ENCODE measurements at places on chromosomes 2 and 18.

GRCh38 chr2:207399301-207399700, 130.5 kb upstream of the CREB1 start:
- no peak for DNase-seq

GRCh38 chr2:168961450-168962229, 60.5 kb downstream of the G6PC2 start:
- DNase-seq = peak; percentile 74

DNA sequence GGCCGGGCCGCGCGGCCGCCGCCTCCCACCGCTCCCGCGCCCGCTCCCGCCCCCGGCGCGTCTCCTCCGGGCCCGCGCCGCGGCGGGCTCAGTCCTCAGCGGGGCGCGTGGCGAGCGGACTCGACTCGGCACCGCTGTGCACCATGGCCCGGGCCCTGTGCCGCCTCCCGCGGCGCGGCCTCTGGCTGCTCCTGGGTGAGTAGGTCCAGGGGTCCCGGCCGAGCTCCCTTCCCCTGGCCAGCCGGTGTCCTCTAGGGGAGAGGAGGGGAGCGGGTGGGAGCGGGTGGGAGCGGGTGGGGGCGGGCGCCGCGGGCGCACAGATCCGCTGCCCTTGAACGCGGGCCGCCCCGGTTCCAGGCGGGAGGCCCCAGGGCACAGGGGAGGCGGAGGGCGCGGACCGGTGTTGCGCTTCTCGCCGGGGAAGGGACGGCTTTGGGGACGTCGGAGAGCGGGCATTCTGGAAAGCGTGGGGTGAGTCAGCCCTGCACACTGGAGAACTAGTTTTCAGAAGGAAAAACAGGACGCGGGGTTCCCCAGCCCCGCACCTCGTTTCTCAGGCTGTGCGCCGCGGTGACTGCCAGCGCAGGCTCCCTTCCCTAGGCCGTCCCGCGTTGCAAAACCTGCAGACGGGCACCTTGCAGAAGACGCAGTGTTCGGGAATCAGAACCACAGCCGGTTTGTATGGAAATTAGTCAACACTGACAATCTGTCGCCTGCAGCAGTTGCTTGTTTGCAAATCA, at the start of gene RAMP1:
Gene RAMP1, plus strand, starts transcription at position 91 of the 740 bp plus-strand sequence. Its CDS starts 53 bp downstream, at position 144.
- peak; percentile 48 for DNase-seq

DNA sequence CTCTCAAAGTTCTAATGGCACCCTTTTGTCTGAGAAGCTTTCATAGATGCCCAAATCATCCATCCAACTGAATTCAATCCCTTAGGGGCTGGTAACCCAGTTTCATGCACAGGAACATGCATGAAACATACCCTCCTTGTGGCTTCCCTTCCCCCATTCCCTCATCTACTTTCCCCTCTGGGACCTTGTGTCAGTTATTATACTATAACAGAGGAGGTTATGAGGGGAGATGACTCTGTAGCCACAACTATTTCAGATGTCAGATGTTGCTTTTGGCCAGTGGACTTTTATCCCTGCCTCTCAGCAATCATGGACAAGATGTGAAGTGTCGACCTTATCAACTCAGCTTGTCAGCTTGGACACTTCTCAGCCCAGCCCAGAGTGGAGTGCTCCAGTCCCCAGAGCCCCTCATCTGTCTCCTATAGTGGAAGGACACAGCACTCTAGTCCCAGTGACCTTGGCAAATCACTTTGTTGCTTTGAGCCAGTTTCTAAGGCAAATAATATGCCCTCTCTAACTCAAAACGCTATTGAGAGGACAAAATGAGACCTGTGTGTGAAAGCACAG, 8.4 kb downstream of the DHRS9 start:
- no peak for DNase-seq

DNA sequence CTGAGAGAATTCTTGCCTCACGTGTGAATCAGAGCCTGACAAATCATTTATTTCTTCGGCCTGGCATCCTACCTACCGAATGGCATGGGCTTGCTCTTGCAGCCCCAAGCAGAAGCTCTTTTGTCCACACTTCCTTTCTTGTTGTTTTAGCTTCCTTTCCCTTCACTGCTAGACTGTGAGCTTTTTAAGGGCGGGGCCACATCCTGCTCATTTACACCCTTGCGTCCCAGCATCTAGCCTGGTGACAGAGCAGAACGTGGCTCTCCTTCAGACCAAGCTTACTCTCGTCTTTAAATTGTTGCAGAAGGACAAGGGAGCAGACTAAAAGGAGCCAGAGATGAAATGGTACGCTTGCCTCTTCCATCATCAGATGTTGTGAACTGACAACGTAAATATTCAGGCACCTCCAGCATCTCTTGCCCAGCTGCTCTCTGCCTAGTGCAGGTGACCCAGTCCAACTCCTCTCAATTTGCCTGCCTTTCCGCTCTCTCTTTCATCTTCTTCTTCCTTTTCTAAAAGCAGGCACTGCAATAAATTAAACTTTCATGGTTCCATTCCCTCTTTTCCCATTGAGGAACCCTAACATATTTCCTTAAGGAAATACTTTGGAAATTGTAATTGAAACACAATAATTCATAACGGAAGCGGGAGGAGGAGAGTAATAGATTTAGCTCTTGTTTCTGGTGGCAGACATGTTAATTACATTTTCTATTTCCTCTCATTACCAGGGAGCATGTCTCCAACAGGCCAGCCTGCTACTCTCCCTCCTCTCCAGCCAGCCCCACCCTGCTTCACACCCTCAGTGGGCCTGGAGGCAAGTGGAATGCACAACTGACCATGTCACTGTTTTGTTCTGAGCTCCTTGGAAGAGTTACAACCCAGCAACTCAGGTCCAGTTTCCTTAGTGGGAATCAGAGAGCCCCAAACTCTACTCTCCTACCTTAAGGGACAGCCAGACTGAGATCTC, 228.1 kb upstream of the TRIB2 start:
- DNase-seq = peak; percentile 41

DNA sequence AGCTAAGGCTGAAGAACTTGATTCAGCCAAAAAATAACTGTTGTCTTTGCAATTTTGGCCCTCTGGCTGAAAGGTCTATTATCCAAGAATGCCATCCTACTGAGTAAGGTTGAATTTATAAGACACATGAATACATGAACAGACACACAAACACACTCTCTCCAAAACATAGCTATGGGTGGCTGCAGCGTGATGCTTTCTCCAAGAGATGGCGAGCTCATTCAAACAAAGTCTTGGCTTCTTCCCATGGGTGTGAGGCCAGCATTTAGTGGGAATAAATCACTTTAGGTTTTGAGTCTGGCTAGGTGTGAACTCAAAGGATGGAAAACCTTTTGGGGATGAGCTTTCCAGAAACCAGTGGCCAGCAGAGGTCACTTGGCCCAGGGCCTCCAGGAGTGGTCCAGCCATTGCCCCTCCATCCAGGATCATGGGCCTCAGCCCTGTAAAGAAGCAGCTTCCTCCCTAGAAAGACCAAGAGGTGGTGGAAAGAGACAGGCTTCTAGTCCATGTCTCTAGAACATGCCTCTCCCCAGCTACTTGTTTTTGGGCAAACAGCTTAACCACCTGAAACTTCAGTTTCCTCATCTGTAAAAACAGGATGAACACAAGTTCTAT, 11.0 kb upstream of the OSR1 start:
- no peak for DNase-seq

- no peak for DNase-seq
Observed at GRCh38 chr2:121349721-121350401, 64.9 kb upstream of the TFCP2L1 start.

DNA sequence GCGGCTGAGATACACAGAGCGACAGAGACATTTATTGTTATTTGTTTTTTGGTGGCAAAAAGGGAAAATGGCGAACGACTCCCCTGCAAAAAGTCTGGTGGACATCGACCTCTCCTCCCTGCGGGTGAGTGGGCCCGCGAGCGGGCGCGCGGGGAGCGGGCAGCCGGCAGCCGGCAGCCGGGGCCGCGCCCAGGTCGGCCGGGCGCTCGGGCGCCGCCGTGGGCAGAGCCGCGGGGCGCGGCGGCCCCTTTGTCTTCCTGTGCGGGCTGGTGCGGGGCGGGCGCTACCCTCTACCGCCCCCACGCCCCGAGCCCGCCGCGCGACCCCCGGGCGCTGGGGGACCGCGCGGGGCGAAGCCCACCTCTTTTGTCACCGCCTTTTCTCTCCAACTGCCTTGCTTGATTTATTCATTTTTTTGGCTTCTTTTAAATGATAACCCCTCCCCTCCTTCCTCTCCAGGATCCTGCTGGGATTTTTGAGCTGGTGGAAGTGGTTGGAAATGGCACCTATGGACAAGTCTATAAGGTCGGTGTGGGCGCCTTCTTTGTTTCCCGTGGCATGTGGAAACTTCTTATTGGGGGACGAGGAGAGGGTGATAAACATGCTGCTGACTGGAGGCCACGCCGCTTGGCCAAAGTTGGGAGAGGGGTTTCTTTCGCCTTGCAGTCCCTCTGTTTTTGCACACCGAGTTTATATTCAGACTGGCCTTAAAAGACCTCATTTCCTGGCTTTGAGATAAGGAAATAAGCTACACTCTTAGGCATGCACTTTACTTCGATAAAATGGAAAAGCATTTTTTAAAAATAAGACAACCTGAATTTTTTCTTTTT, 722 bp downstream of the MAP4K4 start:
- DNase-seq = peak; percentile 10

DNA sequence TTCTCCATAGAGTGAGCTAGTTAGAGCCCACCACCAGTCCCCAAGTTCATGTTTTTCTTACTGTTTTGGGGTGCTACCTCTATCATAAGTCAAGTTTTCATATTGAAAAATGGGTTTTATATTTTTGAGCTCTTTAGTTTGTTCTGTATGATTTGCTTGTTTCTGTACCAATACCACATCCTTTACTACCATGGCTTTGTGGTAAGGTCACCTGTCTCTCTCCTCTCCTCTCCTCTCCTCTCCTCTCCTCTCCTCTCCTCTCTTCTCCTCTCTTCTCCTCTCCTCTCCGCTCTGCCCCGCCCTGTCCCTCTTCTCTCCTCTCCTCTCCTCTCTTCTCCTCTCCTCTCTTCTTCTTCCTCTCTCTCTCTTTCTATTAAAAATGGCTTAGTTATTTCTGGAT, 22.1 kb upstream of the LBH start:
- DNase-seq = no peak

- no peak for DNase-seq
Observed at GRCh38 chr2:121529439-121530211, 1.1 kb upstream of the RNU4ATAC start.

- no peak for DNase-seq
Observed at GRCh38 chr2:10987861-10988260, 76.1 kb downstream of the KCNF1 start.

DNA sequence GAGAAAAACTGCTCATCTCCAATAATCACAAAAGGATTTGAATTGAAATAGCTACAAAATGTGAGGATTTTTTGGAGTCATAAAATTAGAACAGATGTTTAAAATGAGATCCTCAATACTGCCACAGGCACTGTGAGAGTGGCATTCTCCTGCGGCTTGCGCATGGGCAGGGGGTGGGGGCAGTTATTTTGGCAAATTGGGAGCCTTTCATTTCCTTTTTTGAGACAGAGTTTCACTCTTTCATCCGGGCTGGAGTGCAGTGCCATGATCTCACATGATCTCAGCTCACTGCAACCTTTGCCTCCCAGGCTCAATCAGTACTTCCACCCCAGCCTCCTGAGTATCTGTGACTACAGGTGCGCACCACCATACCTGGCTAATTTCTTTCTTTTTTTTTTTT, 42.4 kb downstream of the POMC start:
- no peak for DNase-seq

DNA sequence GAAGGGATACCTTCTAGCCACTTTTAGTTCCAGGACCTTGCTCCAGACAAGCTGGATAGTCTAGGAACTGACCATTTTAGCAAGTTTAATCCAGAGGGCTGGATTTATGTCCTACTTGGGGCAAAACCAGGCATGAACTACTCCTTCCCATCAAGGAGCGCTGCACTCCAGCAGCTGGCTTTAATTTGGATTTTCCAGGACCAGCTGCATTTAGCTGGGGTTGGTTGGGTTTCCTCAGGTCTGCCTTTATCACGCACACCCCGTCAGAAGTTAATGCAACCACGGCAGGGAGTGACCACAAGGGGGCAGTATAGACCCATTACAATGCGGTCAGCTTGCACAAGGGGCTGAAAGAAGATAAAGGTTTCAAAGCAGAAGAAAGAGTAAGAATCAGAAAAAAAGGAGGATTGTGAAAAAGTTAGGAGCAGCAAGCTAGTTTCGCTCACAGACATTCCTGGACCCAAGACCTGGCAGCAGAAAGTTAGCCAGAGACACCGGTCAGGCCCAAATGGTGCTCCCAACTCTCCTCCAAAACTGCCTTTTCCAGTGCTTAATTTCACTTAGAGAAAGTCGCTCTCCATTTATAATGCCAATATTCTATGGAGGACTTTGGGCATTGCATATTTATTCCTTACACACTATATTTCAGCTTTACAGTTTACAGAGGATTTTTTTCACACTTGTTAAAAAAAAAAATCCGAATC, 40.1 kb downstream of the SLC4A1AP start:
- peak; percentile 90 for DNase-seq

DNA sequence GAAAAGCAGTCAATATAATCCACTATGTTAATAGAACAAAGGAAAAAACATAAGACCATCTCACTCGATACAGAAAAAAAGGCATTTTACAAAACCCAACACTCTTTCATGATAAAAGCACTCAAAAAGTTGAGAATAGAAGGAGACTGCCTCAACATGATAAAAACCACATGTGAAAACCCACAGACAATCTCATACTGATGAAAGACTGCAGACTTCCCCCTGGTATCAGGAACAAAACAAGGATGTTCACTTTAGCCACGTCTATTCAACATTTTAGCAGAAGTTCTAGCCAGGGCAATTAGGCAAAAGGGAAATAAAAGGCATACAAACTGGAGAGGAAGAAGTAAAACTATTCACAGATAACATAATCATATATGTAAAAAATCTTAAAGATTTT, 285.9 kb downstream of the EIPR1 start:
- no peak for DNase-seq

DNA sequence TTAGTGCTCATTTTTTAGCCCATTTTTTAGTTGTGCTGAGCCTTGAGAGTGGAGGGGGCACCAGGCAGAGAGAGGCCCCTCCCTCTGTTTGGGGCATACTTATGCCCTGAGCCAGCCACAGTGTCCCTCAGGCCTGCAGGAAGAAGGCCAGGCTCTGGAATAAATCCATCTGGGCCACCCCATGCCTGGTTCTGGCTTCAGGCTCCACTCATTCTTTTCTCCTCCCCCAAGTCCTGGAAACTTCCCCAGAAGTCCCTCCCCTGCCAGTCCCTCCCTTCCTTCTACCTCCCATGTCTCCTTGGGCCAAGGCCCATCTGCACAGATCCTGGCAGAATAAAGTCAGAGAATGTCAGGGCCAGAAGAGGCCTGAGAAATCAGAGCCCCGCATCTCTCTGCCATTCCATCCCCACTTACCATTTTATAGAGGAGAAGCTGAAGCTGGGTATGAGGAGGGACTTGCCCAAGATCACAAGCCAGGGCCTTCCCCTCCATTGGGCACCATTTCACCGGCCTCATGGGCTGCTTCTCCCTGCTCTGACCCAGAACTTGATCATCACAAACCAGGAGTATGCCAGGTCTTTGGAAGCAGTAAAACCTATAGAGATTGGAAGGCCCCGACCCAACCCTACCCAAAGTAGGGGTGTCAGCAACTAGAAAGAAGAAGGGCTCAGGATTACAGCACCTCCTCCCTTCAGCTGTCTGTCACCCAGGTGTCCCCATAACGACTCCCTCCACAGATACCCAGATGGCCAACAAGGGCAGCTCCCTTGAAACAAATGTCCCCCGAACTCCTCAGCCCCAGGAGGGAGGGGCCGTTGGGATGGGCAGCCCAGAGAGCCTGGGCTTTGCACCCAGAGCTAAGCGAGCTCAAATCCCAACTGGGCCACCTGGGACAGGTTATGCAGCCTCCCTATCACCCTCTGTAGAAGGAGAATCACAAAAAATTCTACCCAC, 108.4 kb downstream of the POLR1A start:
- no peak for DNase-seq
